ENCODE measurements at places on chromosomes 7 and 10.

DNA sequence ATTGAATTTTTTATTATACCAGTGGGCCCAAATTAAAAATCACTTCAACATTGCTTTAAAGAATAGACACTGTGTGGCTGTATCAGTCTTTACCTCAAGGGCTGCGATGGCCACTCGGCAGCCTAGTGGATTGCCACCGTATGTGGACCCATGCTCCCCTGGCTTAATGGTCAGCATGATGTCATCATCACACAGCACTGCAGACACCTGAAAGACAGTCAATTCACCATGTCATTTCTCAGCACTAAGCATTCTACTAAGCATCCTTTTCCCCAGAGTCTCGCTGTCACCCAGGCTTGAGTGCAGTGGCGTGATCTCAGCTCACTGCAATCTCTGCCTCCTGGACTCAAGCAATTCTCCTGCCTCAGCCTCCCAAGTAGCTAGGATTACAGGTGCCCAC is 17.1 kb downstream of the OAT start:
- no peak for DNase-seq

DNA sequence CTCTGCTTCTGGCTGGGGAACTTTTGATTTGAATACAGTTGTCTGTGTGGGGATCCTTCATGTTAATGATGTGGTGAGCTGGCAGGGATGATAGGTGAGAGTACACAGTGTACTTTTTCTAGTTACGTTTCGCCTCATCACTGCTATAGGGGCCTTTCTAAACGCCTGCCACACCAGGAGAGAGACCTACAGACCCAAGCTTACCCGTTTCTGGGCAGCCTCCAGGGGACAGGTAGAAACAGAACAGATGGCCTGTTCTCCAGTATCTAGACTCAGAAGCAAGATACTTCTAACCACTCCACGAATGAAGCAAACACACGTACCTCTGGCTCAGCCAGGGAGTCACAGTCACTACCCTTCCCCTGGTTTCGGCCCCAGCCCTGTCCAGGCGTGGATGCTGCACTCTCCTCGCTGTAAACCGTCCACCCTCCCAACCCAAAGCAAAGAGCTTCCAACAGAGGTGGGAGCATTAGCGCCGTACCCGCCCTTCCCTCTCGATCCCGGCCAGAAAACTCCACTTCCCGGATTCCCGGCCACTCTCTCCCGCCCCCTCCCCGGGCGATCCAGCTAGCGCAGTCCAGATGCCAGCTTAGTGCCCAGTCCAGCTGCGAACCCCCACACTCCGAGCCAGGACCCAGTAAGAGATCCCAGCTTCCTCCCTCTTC is 1.2 kb downstream of the CCDC6 start:
- DNase-seq, result no peak

DNA sequence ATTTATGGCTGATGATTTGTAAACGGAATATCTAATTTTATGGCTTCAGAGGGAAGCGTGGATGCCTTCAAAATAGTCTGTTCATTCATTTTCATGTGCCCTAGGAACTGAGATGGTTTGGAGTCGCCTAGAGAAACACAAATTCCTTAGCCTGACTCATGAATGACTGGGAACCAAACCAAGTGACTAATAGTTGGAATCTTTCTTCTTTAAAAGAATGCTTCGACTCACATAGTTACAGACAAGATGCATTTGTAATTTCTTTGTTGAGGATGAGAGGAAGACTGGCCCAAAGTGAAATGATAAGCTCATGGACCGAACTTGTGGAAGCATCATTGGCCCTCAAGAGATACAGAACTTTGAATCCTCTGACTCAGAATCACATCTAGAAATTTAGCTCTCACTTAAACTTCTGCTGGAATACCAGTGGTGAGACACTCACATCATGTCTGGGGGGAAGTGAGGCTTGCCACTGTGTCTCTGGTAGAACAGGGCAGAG is 1107.2 kb downstream of the NRG3 start:
- DNase-seq, result no peak

- DNase-seq, result no peak
These were observed 279.8 kb downstream of the CAMK1D start for GRCh38 chr10:12628964-12629766.

DNA sequence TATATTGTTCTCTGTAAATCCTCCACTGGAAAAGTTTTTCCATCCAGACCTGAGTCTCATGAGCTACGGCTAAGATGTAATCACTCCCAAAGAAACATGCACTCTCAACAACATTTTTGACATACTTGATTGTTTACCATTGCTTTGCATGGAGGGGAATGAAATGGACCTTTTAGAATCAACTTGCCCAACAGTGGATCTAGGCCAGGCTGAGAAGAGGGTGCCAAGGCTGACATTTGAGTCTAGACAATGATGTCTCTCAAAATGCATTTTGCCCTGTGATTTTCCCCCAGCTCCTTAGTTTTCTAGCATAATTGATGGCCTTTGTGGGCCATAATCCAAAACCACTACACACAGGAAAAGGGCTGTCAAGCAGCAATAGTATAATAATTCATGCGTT is 297.9 kb upstream of the KLF6 start:
- no peak for DNase-seq

GRCh38 chr10:107847620-107848019 is 683.1 kb upstream of the SORCS1 start:
- no peak for DNase-seq

DNA sequence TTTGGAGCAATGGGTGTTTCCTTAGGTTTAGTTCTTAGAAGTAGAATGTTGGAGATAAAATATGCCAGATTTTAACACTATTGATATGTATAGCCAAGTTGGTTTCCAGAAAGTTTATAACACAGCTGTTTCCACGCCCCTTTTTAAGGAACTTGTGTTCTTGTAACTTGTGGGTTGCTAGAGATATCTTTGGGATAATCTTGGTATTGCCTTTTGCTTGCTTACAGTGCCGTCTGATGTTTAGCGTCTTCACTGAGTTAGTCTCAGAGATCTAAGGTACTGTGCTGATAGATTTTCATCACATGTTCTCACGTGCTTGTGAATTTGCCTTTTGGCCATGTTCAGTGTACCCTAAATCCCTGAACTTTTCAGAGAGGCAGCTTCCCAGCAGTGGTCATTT is 12.4 kb downstream of the TMEM248 start:
- DNase-seq, result no peak

- DNase-seq, result peak; percentile 86
These were observed at the start of gene STAM for GRCh38 chr10:17643755-17644484. STAM (plus strand) TSS chr10:17644151; CDS start chr10:17644340, 189 bp downstream.

DNA sequence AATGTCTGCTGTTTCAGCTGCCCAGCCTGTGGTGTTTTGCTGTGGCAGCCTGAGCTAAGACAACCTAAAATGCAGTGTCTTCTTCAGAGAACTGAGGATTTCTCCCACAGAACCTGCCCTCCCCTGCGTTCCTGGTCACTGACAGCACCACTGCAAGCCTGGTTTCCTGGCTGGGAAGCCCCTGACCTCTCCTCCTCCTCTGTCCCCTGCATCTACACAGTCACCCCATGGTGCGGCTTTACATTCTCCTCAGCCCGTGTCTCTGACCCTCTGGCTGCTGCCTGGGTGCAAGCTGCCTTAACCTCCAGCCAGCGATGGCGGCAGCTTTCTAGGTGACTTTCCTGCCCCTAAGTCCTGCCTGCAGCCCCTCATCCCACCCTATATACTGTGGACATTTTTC is 337.3 kb upstream of the ZNF32 start:
- no peak for DNase-seq

- DNase-seq, result no peak
These were observed 373.3 kb downstream of the HTR7 start for GRCh38 chr10:90484518-90484917.

DNA sequence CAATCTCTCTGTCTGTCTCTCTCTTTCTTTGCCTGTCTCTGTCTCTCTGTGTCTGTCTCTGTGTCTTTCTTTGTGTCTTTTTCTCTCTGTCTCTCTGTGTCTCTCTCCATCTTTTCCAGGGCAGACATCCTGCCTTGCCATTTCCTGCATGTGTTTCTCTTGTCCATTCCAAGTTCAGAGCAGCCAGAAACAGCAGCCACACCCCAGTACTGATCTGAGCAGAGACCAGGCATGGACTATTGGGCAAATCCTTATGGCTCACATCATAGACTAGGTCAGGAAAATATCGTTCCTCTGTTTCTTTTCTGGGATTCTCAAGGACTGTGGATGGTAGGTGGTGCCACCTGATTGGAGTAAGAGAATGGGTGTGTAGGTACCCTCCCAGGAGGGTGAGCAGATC is 95.8 kb downstream of the RAMP3 start:
- DNase-seq, result no peak

GRCh38 chr10:28796606-28797512 is 119.5 kb downstream of the BAMBI start:
- DNase-seq, result no peak

- DNase-seq, result no peak
These were observed 1075.3 kb downstream of the XPNPEP1 start for GRCh38 chr10:108848046-108848445.

GRCh38 chr7:28260969-28261368 is 80.4 kb upstream of the JAZF1 start:
- no peak for DNase-seq

- no peak for DNase-seq
These were observed 20.8 kb downstream of the ACSM6 start for GRCh38 chr10:95214793-95215192.
